SK-MEL-5 (cell line): ENCODE measurements at places on chromosomes 11 and 22. TPM values are rescaled to one million over a fixed set of nuclear protein-coding genes. Genes with fewer than 3 reads are reported as not detected.
A peak's percentile ranks its signal among the peaks of the same experiment; 100 is the strongest.

The GSTT2 gene
- not detected in 2 replicates for total RNA-seq

The ABCG4 gene
- total RNA-seq, result 0.05 TPM in 1 of 2 replicates, not detected in the other

The OR52B6 gene
- not detected in 2 replicates for total RNA-seq

The CCDC188 gene
- not detected in 2 replicates for total RNA-seq

The GUCY1A2 gene
- 0.27 and 0.34 TPM in 2 replicates for total RNA-seq

The TSPAN4 gene
- 150 and 167 TPM in 2 replicates for total RNA-seq

The P2RY6 gene
- total RNA-seq, result not detected in 2 replicates

The EIF3F gene
- 307 and 378 TPM in 2 replicates for total RNA-seq

The IGSF22 gene
- not detected in 2 replicates for total RNA-seq

The TRIM48 gene
- 2.4 and 3.0 TPM in 2 replicates for total RNA-seq

DNA sequence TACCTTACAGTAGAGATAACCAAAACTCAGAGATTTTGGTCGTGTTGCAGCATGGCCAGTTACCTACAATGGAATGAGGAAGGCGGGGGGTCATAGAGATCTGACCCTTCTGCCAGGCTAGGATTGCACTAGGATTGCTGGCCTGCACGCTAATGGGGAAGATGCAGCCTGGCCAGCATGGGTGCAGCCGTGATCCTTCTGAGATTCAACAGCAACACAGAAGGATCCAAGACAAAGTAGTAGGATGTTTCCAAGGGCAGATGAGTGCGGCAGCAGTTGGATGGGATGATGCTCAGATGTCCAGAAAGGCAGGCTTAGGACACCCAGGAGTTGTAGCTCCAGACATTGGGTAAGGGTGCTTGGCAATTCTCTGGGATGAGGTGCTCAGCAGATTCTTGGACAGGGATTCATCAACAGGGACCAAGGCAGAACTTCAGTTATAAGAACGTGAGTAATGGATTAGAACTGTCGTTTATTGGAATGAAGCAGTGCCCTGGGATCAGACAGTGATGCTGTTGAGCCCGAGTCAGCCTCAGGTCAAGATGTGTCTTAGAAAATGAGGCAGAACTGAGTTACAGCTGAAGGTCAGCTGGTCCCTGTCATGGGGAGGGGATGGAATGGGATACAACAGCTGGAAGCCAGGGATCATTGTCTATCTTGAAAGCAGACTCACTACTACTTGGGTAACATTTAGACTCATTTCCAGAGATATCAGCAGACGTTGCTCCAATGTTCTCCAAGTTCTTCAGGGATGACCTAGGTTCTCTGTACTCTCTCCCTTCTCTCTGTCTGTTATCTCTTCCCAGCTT is 71.0 kb downstream of the PARVA start:
- DNase-seq, result no peak

GRCh38 chr22:20602609-20603164 is 95.3 kb downstream of the MED15 start:
- DNase-seq, result no peak

GRCh38 chr11:124724979-124725718 is 14.6 kb upstream of the NRGN start:
- DNase-seq, result no peak

DNA sequence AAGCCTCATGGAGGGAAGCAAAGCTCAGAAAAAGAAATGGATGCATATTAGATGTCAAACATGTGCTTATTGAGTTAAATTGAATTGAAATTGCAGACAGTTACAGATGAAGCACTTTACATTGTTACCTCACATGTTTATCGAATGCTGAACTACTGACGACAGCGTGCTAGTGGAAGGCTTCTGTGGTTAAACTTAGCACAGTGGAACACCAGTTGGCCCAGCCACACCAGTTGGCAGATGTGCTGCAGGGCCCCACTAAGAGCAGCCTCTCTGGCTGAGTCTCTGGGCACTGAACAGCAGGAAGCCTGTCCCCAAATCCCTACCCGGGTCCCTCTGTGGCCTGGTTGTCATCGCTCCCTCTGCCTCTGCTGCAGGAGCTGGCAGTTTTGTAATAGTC is 242.1 kb downstream of the NTM start:
- no peak for DNase-seq

- DNase-seq, result peak; percentile 17
These were observed 1.8 kb upstream of the SERPIND1 start for GRCh38 chr22:20771918-20772625.

- no peak for DNase-seq
These were observed 16.3 kb downstream of the GVQW3 start for GRCh38 chr11:76397383-76397782.

DNA sequence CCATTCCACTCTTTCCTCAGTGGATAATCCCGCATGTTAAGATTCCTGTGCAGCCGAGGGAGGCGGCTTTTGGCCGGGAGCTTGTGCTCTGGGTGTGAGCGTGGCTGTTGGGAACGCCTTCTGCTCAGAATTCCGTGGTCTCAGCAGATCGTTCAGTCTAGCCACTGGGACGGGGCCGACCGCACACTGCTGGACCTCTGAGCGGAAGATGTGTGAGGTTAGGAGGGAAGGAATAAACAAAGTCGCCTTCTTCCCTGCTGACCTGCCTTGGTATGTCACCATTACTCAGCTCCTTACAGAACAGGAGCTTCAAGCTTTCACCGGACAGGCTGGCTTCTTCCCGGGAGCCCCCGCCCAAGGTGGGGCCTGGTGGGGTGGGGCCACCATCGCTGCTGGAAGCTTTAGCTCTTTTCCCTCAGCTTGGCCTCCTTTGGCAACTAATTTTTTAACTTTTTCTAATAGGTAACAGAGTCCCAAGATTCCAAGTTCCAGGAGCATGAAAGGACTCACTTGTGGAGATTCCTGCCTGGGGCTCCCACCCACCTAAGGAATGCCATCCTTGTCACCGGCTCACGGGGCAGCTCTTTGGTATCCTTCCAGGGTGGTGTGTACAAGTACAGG is 22.5 kb upstream of the SEPTIN5 start:
- DNase-seq, result peak; percentile 86

- no peak for DNase-seq
These were observed 64.5 kb upstream of the NECTIN1 start for GRCh38 chr11:119793335-119793984.

GRCh38 chr11:47669856-47670255 is 27.5 kb upstream of the MTCH2 start:
- no peak for DNase-seq

DNA sequence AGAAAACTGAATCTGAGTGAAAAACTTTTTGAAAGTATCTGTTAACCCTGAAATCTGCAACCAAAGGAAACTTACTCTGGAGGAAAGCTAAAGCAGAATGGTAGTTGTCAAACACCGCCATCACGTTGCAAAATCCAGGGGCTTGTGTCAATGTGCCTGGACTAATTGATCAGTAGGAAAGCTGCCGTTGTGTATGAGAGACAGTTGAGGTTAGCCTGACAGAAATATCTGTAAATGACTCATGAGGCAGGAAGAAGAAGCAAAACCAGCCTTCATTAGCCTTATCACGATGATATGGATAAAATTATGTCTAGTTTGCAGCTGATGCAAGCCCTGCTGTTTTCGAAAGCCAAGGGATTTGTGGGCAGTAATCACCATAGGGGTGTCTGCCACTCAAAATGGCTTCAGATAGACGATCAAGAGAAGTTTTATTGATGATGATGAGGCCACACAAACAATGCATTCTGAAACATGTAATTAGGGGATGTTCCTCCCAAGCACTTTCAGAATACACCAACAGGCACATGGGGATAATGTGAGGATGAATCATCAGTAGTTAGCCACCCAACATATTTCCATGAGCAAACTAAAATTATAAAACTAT is 8.9 kb downstream of the SCGB1A1 start:
- DNase-seq, result peak; percentile 37

- peak; percentile 15 for DNase-seq
These were observed 84.7 kb downstream of the MSANTD4 start for GRCh38 chr11:105937331-105937730.

DNA sequence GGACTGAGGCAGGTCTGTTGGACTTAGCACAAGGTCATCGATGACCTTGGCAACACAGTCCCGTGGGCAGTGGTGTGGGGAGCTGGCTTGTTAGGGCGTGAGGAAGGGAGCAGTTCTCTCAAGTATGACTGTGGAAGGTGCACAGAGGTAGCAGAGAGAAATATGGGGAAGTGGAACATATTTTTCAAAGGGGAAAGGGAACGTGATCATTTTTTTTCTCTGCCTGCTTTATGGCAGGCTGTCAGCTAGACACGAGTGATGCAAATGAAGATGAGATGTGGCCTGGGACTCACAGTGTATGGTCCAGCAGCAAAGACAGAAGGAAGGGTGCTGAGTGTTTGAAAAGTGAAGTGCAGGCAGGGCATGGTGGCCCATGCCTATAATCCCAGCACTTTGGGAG is 30.6 kb downstream of the ADAMTS8 start:
- DNase-seq, result no peak

- no peak for DNase-seq
These were observed 97.0 kb upstream of the PRR5 start for GRCh38 chr22:44604991-44605390.

GRCh38 chr11:117900720-117901440 is 24.4 kb upstream of the FXYD6 start:
- no peak for DNase-seq

- DNase-seq, result no peak
These were observed 875.3 kb downstream of the NTM start for GRCh38 chr11:132245403-132246385.

GRCh38 chr22:48837341-48837935 is 990.2 kb downstream of the BRD1 start:
- DNase-seq, result no peak

- DNase-seq, result no peak
These were observed 188.2 kb upstream of the ANO3 start for GRCh38 chr11:26143566-26144290.

DNA sequence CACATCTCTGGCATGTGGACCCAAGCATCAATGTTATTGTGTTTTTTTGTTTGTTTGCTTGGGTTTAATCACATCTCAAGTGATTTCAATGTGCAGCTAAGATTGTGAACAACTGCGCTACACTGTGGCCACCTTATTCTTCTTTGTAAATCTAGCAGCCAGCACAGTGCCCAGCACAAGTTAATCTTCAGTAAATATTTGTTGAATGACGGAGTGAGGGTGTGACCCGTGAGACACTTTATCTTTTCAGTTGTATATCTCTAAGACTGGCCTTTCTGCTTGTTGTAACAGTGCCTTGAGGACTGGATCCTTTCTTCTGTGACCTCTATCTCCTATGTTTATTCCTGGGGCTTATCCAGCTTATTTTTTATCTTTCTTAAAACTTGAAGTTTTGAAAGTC is 21.4 kb upstream of the AMOTL1 start:
- DNase-seq, result no peak

- no peak for DNase-seq
These were observed 8.1 kb downstream of the CDKN1C start for GRCh38 chr11:2877474-2877873.

- DNase-seq, result no peak
These were observed 43.8 kb upstream of the LYVE1 start for GRCh38 chr11:10611979-10612862.

DNA sequence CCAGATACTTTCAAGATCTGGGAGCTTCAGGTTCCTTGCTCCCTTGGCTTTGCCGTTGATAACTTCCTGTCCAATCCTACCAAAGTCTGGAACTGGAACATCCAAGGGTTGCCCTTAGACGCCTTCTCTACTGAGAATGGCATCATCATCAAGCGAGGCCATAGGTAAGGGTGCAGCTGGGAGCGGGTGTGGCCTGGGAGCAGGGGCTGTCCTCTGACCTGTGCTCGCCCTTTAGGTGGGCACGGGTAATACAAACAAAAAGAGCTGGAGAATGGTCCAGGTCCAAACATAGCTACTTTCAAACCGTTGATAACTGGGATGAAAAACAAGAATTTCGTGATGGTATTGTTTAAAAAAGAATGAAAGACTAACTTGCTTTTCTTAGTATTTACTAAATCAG is 25.0 kb downstream of the CASP12 start:
- DNase-seq, result peak; percentile 2

DNA sequence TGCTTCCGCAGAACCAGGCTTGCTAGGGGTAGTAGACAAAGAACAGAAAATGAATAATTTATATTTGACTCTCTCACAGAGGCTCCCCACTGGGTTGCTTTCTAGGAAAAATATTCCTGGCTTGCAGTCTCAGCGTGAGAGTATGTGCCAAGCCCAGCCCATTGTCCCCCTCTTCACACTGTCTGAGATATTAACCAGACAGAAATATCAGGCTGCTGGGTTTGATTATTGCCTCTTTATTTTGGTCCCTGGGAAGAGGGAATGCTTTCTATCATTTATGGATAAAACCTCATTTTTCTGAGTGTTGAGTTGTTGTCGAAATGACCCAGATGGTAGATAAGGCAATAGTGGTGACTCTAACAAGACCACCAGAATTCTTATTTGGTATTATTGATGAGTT is 367.9 kb downstream of the METTL15 start:
- DNase-seq, result no peak

- DNase-seq, result no peak
These were observed 38.3 kb downstream of the GAB4 start for GRCh38 chr22:16969508-16970327.
